ENCODE measurements at places on chromosomes 2 and 18. TPM values are rescaled to one million over a fixed set of nuclear protein-coding genes. Genes with fewer than 3 reads are reported as not detected.

The SERPINB11 gene
- not detected for total RNA-seq

The FSIP2 gene
- total RNA-seq = 2.5 TPM

The HOXD8 gene
- total RNA-seq = 1.9 TPM

The COL3A1 gene
- total RNA-seq = 0.36 TPM

The SLC30A3 gene
- total RNA-seq = not detected

The CREG2 gene
- 40.0 TPM for total RNA-seq

DNA sequence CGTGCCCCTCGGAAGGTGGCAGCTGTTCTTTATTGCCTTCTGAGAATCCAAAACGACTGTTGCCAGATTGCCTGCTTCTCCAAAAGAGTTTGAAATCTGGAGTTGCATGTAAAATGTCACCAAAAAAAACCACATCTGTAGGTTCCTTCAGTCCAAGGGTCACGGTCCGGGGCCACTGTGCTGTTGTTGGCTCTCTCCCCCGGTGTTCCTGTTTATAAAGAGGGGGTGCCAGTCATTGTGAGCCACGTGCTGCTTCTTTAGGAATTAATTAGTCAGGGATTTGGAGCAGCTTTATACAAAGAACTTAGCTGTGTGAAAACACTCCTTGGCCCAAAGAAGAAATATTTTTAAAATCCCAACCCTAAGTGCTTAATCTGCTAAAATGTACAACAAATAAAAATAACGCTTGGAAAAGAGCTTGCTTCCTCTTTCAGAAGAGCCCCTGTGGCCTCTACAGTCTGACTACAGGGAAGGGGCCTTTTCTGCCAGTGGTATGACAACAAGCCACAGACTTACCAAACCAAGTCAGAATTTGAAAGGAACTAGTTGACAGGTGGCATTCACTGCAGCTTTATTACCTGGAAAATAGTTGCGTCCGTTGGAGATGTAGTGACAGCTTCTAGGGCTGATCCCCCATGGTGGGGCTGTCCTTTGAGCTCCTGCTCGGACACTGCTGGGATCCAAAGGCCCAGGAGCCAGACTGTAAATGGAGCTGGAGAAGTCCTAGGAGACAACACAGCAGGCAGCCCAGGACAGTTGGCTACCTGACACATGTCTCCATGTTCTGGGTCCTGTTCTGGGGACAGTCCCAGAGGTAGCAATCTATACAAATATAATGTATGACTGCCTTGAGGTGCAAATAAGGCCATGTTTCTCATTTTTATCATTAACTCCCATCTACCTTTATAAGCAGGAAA is 84.5 kb upstream of the SLC1A4 start:
- no peak for DNase-seq

GRCh38 chr18:8870528-8870927 is 165.2 kb downstream of the MTCL1 start:
- DNase-seq = no peak

GRCh38 chr2:179340678-179341077 is 76.0 kb upstream of the SESTD1 start:
- DNase-seq = peak; percentile 56

DNA sequence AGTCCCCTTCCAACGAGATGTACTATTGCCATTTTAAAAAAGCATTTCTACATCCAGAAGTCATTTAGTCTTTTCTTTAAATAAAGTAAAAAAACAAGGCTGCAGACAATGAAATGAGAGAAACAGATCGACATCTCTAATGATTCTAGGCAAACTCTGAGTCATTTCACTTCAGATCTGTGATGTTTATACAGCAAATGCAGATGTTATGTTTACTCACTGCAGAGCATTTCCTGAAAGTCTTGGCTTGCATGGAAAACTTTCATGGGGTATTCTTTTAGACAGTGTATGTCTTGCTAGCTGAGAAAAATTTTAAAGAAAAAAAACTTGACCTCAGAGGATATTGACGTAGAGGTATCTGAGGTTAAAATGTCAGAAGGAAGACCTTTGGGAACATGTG is 797.4 kb downstream of the CNTNAP5 start:
- DNase-seq = peak; percentile 2

GRCh38 chr2:42752314-42752713 is 11.6 kb downstream of the OXER1 start:
- no peak for DNase-seq

DNA sequence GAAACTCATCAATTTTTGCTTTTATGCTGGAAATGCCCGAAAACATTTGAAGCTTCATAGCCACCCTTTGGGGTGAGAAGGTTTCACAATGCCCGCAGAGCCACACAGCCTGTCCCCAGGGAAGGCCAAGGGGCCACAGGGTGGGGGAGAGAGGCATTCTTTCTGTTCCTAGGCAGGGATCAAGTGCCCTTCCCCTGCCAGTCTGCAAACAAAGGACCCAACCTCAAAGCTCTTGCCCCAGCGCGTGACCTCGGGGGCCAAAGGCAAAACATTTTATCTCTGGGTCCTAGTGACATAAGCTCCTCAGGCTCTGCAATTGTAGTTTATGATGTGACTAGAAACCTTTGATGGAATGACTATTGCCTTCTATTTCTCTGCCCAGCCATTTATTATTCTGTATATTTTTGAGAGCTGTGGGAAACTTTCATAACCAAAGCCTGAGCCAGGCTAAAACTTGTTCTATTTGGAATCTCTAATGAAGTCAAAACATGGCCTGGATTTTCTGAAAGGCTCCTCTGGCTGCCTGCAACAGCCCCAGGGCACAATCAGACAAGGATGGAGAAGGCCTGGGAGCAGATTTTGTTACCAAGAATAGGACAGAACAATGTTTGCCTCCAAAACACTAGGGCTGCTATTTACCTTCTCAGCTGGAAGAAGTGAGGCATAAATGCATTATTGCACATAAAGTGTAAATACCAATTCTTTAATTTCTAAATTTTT is 137.2 kb upstream of the KCTD1 start:
- no peak for DNase-seq

DNA sequence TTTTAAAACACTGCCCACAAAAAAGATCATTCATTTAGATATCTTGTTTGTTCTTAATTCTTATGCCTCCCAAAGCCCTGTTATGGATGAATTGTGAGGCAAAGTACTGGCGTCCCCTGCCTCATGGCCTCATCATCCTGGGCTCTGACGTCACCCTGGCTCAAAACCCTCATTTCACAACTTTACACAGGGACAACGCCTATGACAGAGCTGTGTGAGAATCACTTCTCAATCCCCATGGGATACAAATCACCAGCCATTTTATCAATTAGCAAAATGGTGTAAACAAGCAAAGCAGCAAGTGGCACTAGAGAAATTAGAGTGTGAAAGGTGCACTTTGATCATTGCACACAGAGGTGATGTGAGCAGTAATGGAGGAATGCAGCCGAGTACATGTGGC is 16.6 kb downstream of the FHOD3 start:
- DNase-seq = no peak

DNA sequence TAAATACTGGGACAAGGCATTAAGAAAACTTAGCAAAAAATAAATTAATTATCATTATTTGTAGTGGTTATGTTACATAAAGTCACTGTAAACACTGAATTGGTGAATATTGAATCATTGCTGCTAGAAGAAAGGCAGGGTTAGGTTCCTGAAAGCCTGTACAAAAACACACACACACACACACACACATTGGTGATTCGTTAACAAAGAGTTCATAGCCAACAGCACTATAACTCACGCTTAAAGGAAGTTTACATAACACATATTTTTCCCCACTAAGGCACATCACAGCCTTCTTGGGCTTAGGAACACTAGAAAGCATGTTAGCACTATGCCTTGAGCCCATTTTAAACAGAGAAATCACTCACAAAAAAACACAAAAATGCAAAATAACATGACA is 690.0 kb upstream of the PIK3C3 start:
- DNase-seq = no peak

GRCh38 chr2:181991171-181991885 is 5.7 kb downstream of the PPP1R1C start:
- no peak for DNase-seq

- no peak for DNase-seq
These were observed 48.5 kb downstream of the DSEL start for GRCh38 chr18:67468038-67468437.

DNA sequence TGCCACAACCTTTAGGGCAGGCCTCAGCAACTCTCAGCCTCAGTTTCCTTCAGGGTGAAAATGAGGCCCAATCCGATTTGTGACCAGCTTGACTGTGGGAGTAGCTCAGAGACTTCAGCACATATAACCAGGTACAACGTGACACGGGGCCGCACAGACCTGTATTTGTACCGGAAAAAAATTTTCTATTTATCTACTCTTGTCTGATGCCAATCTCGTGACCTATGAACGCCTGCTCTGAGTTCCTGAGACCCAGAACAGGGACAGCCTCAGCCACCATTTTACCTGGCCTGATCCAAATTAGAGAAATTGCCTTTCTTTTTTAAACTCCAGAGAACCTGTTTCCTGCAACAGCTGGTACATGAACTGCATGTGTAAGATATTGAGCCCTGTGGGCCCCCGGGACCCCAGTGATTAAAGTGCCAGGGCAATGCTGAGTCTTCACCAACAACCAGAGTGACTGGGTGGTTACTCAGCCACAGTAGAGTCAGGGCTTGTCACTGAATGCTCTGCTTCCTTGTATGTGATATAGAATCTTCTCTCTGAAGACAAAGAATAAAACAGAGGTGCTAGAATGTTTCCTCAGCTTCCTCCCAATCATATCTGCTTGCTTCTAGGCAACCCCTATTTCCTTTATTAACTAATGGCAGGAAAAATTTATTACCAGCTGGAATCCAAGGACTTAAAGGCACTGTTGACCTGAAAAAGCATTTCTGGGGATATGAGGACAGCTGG is 47.8 kb upstream of the FZD7 start:
- no peak for DNase-seq

DNA sequence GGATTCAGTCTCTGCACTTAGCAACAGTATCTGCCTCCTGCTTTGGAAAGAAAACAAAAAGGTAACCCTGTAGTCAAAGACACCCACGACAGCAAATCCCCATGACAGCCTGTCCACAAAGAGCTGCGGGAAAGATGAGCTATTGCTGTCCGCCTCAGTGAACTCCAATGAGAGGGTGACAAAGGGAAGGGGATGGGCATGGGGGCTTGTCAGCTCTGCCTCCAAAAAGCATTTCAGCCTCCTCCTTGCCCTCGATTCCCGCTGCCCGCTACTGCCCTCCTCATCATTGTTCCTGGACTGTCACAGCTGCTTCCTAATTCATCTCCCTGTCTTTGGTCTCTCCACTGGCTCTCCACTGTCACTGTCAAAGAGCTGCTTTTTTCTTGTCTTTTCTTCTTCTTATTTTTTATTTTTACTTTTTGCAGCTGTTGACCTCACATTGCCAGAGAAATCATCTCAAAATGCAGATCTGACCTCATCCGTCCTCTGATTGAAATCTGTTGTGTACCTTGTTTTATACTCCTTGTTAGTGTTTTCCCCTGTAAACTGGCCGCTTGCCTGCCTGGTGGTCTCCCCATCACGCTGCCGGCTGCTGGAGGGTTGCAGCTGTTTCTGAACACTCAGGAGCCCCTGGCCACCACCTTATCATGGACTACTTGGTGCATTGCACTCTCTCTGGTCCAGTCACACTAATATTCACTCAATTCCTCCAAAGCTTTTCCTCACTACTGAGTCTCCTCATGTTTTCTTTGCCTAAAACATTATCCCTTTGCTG is 7.9 kb upstream of the E2F6 start:
- DNase-seq = no peak

DNA sequence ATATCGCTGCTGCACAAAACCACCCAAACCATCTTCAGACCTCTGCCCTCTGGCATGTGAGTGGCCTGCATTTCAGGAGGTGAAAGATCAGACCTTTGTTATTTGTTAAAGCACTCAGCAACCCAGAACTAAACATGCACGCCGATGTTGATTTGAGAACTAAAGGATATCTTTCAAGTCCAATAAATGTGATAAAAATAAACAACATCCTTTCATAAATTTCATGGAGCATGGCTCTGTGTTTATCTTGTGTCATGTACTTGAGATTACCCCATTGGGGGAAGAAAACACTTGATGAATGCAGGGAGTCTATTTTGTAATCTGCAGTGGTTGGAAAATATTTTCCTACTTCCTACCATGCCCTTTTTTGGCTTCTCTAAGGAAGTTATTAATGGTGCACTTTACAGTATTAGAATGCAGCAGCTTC is 70.8 kb upstream of the GATA6 start:
- no peak for DNase-seq

DNA sequence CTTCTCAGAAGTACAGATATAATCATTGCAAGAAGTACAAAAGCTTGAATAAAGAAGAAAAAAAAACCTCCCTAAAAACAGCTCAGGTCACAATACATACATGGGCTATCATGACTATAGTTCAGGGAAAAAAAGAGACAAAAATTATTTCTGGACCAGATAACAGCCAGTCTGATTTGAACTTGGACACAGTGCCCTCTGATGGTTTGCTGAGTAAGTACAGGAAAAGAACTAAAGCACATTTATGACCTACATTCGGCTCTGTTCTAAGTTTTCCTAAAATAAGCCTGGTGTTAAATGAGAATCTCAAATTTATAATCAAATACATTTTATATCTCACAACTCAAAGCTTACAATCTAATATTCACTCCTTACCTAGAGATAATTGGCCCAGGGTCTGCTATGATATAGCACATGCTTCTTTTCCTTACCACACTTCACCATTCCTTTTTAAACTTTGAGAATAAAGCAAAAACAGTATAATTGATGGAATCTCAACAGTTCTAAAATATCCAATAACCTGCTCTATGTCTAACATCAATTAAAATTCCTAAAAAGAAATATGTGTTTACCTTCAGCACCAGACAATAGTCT is 81.1 kb downstream of the RAPH1 start:
- DNase-seq = peak; percentile 67

DNA sequence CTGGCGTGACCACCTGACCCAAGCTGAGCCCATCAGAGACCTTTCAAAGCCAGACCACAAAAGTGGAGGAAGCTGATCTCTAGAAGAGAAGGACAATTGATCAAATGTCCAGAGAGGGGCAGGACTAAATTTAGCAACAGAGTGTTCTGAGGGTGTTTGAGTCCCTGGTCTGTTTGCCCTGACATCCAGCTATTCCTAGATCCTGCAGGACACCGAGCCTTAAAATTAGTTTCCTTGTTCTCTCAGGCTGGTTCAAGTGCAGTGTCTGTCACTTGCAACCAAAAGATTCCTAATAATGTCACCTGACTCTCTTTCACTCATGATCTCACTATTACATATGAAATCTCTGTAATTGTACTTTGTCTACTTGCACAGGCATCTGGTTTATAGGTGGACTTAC is 33.0 kb upstream of the NPAS2 start:
- DNase-seq = no peak

- peak; percentile 77 for DNase-seq
These were observed 133.3 kb downstream of the GFPT1 start for GRCh38 chr2:69253611-69254301.

- DNase-seq = peak; percentile 55
These were observed 925 bp downstream of the SOS1 start for GRCh38 chr2:39119732-39120520.

DNA sequence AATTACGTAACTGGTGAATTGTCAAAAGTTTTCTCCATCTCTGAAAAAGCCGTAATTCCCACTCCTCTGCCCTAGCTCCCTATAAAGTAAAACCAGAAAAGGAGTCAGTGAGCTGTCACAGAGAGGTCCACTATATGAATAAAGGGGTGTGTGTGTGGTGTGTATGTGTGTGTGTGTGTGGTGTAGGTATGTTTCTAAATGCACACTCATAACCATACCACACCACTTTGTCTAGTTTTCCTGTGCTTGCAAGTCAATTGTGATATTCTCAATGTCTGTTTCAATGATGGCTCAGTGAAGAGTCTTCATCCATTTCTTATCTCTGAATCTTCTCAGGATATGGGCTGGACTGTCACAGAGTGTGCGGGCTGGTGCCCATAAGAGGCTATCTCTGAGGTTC is 54.8 kb upstream of the CCDC68 start:
- DNase-seq = no peak

GRCh38 chr2:225113371-225114015 is 71.2 kb upstream of the DOCK10 start:
- DNase-seq = no peak

- peak; percentile 87 for DNase-seq
These were observed 10.2 kb downstream of the IL1F10 start for GRCh38 chr2:113077921-113078320.
